Thoracic aorta endothelial cell (primary cell): ENCODE measurements at places on chromosomes 13 and 19. TPM values are rescaled to one million over a fixed set of nuclear protein-coding genes. Genes with fewer than 3 reads are reported as not detected.

ZNF844 gene
- 2.7 and 3.3 TPM in 2 replicates for total RNA-seq

CGB2 gene
- total RNA-seq, result not detected in 2 replicates

UNC13A gene
- under 0.01 TPM in 2 replicates for total RNA-seq

IL4I1 gene
- total RNA-seq, result 1.1 and 2.1 TPM in 2 replicates

REEP6 gene
- total RNA-seq, result 0.57 and 1.1 TPM in 2 replicates

RDH8 gene
- total RNA-seq, result not detected in 2 replicates

TUBA3C gene
- total RNA-seq, result not detected in 2 replicates

MYH14 gene
- total RNA-seq, result not detected in 2 replicates

ZNF578 gene
- total RNA-seq, result 0.72 and 3.5 TPM in 2 replicates

MISP3 gene
- total RNA-seq, result 0.13 and 0.29 TPM in 2 replicates

HDGFL2 gene
- total RNA-seq, result 57.0 and 58.1 TPM in 2 replicates

JUND gene
- 43.2 and 44.9 TPM in 2 replicates for total RNA-seq

LGALS14 gene
- total RNA-seq, result not detected in 2 replicates

IGFL2 gene
- not detected in 2 replicates for total RNA-seq

LILRB5 gene
- total RNA-seq, result 0.07 TPM in 1 of 2 replicates, not detected in the other

KLHL26 gene
- total RNA-seq, result 3.5 and 4.5 TPM in 2 replicates

ACP7 gene
- 0.07 and 0.27 TPM in 2 replicates for total RNA-seq

GRK1 gene
- under 0.01 TPM in 1 of 2 replicates, not detected in the other for total RNA-seq

SUPT20H gene
- total RNA-seq, result 101 and 104 TPM in 2 replicates

GIPC3 gene
- total RNA-seq, result 0.79 and 0.93 TPM in 2 replicates

LRRC4B gene
- total RNA-seq, result under 0.01 and 0.07 TPM in 2 replicates

SWSAP1 gene
- 0.80 and 1.2 TPM in 2 replicates for total RNA-seq

PEAK3 gene
- not detected in 2 replicates for total RNA-seq

ERICH4 gene
- not detected in 2 replicates for total RNA-seq

CDX2 gene
- total RNA-seq, result not detected in 2 replicates

GGN gene
- total RNA-seq, result 0.57 and 0.80 TPM in 2 replicates

KRTDAP gene
- total RNA-seq, result not detected in 2 replicates

KCNRG gene
- 2.2 and 3.5 TPM in 2 replicates for total RNA-seq

LGI4 gene
- total RNA-seq, result not detected in 2 replicates

NLRP4 gene
- total RNA-seq, result not detected in 2 replicates

KCNN4 gene
- 0.53 and 1.3 TPM in 2 replicates for total RNA-seq

ZNF90 gene
- total RNA-seq, result 1.4 and 2.0 TPM in 2 replicates

ZNF610 gene
- 1.4 and 3.1 TPM in 2 replicates for total RNA-seq

ANKRD24 gene
- 0.13 and 0.14 TPM in 2 replicates for total RNA-seq

NCR1 gene
- not detected in 2 replicates for total RNA-seq

CNN1 gene
- total RNA-seq, result 0.13 TPM in 1 of 2 replicates, not detected in the other

BRCA2 gene
- 20.7 and 27.1 TPM in 2 replicates for total RNA-seq

PDE4C gene
- total RNA-seq, result 0.13 and 0.57 TPM in 2 replicates

C5AR2 gene
- total RNA-seq, result under 0.01 TPM in 1 of 2 replicates, not detected in the other

PSG11 gene
- not detected in 2 replicates for total RNA-seq

NLRP5 gene
- not detected in 2 replicates for total RNA-seq

PGPEP1 gene
- total RNA-seq, result 18.5 and 22.5 TPM in 2 replicates
